ENCODE measurements at places on chromosomes 3 and 15.
A peak's percentile ranks its signal among the peaks of the same experiment; 100 is the strongest.

DNA sequence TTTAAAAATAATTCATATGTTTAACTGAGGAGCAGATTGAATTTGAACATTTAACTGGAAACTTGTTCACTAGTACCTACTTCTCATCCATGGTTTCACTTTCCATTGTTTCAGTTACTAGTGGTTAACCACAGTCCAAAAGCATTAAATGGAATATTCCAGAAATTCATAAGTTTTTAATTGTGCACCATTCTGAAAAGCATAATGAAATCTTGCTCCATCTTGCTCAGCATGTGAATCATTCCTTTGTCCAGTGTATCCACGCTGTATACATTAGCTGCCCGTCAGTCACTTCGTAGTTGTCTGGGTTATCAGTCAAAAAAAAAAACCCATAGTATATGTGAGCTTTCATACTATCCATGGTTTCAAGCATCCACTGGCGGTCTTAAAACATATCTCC is 217.6 kb downstream of the TPRG1 start:
- no peak for DNase-seq

DNA sequence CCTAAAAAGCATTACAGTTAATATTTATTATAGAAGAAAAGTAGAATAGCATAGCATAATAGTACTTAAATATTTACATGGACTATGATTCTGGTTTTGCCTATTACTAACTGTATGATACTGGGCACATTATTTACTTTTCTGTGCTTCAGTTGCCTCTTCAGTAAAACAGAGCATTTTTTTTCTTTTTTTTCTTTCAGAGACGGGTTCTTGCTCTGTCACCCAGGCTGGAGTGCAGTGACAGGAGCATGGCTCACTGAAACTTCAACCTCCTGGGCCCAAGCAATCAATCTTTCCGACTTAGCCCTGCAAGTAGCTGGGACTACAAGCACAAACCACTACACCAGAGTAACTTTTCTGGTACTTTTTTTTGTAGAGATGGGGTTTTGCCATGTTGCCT is 47.0 kb downstream of the GYG1 start:
- no peak for DNase-seq

GRCh38 chr3:50396502-50396901 is 37.2 kb upstream of the TMEM115 start:
- no peak for DNase-seq

- no peak for DNase-seq
Measured at GRCh38 chr15:31814082-31814481, 216.2 kb upstream of the CHRNA7 start.

DNA sequence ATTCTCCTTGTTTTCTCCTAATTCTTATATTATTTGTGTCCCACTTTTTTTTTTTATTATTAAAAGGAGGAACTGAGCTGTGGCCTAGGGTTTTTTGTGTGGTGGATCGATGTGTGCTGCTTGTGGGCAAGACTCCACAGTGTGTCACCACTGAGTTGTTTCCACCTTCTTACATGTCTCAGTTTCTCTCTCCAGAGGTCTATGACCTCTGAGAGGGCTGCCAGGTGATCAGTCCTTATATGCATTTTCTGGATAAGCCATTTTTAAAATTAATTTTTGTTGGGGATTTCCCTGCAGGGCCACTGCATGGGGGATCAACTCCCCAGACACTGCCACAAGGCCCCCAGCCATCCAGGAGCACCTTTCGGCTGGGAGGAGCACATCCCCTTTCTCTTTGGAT is 27.8 kb downstream of the IQCF6 start:
- DNase-seq = no peak

DNA sequence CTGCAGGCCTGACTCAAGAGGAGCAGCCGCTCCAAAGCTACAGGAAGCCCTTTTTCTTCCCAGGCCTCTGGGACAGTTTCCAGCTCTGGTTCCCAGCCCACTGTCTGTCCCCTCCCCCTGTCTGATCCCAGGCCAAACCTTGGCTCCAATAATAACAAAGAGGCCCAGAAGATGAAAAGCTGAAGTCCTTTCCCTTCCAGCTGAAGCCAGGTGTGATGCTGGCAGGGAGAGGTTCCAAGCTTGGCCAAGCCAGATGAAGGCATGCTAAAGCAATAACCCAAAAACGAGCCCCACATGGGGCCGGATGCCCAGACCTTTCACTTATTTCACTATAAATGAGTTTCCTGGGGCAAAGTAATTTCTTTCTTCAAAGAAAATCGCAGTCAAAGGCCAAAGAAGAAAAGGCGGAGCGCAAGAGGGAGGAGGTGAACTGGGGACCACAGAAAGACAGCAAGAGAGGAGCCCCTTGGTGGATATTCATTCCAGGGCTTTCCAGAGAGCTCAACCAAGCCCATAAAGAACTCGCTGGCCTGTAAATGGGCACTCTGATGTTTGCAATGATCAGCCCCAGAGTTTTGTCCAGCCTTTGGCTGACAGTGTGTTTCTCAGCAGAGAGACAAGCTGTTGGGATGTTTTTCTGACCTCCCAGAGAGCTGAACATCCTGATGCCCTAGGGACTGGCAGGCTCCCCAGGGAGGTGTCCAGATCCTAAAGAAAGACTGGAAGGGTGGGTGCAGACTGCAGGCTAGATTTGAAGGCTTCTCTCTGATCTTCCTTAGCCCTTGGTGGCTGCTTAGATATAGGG is 157.6 kb downstream of the UACA start:
- DNase-seq = peak; percentile 86

DNA sequence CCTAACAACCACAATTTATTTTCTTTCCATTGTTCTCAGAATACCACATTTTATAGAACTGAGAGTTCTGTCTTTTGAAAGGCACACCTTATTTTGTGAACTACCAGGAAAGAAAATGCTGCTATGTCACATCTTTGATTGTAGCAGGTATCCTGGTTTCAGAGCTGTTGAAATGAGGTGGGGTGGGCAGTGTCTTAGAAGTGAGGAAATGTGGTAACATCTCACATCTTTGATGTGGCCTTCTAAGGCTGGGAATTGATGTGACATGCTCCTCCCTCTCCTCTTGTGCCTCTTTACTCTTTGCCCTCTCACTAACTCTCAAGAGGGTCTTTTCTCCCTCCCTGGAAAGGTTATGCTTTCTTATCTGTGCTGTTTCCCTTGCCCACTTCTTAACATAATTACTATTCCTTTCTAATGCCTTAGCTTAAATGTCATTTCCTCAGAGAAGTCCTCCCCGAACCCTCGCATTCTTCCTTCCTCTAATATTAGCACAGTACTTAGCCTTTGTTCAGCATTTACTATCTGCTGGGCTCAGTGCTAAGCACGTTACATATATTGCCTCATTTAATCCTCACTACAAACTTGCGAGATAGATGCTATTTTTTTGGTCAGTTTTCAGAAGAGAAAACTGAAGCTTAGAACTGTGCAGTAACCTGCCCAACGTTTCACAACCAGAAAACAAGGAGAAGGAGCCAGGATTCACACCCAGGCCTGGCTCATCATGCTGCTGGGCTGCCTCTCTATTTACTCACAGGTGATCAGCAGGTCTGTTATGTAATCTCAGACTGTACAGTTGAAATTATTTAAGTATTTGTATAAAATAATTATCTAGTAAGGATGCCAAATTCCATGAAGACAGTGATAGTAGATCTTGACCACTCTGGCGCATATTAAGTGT is 24.0 kb upstream of the SPTSSB start:
- no peak for DNase-seq

DNA sequence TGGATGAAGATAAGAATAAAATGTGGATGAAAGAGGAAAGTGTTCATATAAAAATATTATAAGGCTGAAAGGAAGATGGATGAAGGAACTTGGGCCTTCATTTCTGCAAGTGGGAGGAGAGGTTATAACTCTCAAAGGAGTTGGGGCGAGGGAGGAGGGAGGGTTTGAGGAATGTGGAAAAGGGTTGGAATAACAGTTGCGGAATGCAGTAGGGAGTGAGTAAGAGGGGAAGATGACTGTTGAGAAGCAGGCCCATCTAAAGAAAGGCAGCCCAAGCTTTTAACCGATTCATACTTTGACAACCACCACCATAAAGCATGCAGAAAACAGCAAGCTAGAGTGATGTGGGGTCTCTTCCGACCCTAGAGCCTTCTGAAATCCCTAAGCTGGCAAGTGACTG is 8.3 kb upstream of the TM4SF4 start:
- DNase-seq = no peak

- DNase-seq = no peak
Measured at GRCh38 chr15:67501177-67501835, 19.6 kb upstream of the C15orf61 start.

GRCh38 chr15:86663304-86663703 is 583.6 kb downstream of the AGBL1 start:
- no peak for DNase-seq

- DNase-seq = no peak
Measured at GRCh38 chr15:90957031-90957790, 2.5 kb downstream of the RCCD1 start.

DNA sequence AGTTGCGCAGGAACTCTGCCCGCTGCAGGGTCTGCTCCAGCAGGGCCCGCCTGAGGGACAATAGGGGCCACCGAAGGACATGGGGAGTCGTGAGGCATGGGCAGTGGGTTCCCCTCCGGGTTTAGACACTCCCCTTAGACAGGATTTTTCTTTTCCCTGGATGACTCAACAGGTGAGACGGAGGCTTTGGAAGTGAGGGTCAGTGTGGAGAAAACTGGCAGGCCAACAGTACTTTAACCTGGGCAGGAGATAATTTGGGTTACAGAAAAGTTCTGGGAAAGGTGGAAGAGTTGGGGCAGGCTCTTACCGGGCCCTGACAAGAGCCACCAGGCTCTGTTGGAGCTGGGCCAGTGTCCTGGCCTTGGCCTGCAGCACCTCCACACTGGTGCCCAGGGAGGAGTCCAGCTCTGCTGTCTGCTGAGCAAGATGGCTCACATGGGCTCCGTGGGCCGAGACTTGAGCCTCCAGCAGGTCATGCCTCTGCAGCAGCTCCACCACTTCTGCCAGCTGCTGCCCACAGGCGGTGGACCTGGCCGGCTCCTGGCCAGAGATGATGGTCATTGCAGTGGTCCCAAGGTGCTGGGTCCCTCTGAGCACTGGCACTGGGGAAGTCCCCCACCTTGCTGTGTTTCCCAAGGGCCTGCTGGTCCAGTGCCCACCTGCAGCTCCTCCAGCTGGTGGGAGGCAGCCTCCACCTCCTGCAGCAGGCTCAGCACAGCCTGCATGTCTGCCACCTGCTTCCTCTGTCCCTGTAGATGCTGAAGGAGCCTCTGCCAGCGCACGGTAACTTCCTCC is 11.0 kb downstream of the SPTBN5 start:
- no peak for DNase-seq

DNA sequence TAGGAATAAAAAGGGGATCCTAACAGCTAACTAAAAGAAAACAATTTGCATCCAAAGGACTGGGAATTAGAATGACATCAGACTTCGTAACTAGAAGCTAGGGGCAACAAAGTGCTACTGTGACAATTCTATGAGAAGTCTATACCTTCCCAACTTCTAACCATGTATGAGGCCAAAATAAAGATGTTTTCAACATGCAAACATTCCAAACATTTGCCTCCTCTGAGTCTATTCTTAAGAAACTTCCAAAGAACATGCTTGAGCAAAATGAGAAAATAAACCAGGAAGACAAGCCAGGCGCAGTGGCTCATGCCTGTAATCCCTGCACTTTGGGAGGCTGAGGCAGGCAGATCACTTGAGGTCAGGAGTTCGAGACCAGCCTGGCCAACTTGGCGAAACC is 13.1 kb upstream of the RNF7 start:
- DNase-seq = no peak

DNA sequence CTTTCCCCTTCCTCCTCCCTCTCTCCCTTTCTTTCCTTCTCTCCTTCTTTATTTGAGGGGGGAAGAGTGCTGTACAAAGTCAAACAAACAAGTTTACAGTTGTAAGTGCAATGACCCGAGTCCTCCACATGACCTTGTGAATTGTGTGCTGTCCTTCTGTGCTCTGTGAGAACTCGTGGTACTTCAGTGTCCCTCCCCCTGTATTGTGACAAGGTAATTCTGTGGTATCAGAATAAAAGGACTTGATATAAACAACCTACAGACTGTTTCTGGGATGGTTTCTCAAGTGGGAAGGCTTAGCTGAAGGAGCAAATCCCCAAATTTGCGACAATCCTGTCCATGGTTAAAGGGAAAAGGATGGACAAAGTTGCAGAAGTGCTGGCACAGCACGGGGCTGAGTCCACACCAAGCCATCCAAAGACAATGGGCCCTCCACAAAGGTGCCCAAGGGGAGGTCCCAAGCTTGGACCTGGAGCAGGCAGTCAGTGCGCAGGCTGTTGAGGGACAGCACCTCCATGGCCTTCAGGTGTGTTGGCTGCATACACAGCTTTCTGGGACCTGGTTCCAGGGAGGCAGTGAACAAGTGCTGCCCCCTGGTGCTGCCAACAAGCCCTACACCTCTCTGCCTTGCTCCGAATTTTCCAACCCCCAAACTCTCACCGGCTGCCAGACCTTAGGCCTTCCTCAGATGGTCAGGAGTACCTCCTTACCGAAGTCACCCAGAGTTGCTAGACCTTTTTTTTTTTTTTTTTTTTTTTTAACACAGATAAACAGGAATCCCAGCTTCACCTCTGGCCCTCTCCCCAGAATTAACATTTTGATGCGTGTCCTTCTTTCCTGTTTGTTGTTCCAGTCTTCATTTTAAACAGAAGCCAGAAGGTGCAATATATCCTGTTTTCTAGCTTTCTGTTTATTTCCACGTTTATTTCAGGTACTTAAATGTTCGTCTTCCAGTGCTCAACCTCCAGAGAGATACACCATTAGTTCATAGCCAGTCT is 2.6 kb upstream of the APEH start:
- DNase-seq = no peak

GRCh38 chr3:139480585-139480984 is 4.3 kb upstream of the RBP2 start:
- DNase-seq = no peak

DNA sequence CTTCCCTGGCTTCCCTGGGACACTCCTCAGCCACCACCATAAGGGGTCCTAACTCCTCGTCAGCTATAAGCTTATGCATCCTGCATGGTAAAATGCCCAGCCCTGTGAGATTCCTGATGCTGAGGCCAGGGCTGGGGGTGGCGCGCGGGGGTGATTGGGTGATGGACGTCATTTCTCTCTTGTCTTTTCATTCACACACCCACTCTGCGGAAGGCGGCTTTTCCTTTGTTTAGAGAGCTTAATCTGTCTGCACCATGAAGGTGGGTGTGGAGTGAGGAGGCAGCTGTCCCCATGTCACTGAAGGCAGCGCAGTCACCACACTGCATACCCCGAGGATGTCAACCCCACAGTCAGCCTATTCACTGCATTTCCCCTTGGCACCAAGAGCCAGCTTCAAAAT is 110.0 kb upstream of the NSMCE3 start:
- DNase-seq = no peak

GRCh38 chr3:32176989-32177701 is 61.3 kb upstream of the CMTM8 start:
- DNase-seq = no peak

DNA sequence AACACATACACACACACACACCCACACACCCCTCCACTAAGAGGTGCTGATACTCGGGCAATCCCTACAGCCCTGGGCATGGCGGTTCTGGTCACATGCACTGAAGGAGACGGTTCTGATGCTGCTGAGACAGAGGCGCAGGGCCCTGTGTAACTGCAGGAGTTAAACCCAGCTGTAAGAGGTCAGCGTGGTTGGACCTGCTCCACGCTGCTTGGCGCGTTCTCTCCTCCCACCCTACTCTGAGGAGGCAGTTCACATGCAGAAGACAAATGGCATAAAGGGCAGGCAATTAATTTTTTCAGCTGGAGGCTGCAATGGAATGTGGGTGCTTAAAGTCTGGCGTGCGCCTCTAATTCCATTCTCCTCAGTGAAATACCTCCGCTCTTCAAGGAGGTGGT is 35.2 kb downstream of the GRK7 start:
- DNase-seq = no peak

- DNase-seq = no peak
Measured at GRCh38 chr3:138724443-138724842, 110.3 kb downstream of the PIK3CB start.
